Suprapubic skin (tissue), 4 donors: ENCODE measurements at places on chromosomes 5 and 9.

GRCh38 chr5:16702964-16703363 lies 86.2 kb upstream of the RETREG1 start:
- H3K27me3 ChIP-seq, result no peaks in the 10 kb centered on the region
- no peak overlapping the region for H3K27ac ChIP-seq
- DNase-seq, result no peak
- no peak overlapping the region for H3K4me3 ChIP-seq
- H3K4me1 ChIP-seq, result no peaks in the 10 kb centered on the region

- no peaks in the 10 kb centered on the region for H3K4me1 ChIP-seq
- no peak overlapping the region for H3K27ac ChIP-seq
- DNase-seq, result no peak
Measured at GRCh38 chr9:16289639-16290038, 580.8 kb downstream of the BNC2 start.

- H3K4me3 ChIP-seq, result no peak overlapping the region
- H3K36me3 ChIP-seq, result no peaks in the 10 kb centered on the region
- H3K27ac ChIP-seq, result no peak overlapping the region
- no peaks in the 10 kb centered on the region for H3K27me3 ChIP-seq
- H3K4me1 ChIP-seq, result no peaks in the 10 kb centered on the region
Measured at GRCh38 chr9:106314476-106314875, 548.5 kb upstream of the ZNF462 start.

DNA sequence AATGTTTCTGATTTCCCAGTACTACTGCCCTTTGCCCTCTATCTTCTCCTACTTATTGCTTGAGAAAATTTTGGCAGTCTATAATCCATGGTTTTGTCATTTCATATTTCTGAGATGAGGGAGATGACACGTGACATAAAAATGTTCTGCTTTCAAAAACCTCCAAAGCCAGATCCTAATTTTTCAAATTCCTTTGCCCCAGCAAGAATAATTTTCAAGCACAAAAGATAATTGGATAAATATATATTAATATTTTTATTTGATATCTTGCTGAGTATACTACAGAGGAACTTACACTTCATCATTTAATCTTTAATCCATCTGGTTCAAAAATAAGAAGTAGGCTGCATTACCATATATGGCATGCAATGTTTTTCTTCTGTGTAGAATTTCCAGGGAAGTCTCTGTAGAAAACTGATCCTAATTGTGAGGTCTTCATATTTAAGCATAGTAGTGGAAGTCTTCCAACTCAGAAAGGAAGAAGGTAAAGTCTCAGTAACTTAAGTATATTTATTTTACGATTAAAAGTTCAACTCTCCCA lies 1738.8 kb downstream of the EFNA5 start:
- no peak for DNase-seq
- H3K27ac ChIP-seq, result no peak overlapping the region
- H3K36me3 ChIP-seq, result no peaks in the 10 kb centered on the region
- no peak overlapping the region for H3K4me3 ChIP-seq
- no peaks in the 10 kb centered on the region for H3K27me3 ChIP-seq
